ENCODE measurements at places on chromosomes 3 and 15.

- DNase-seq = no peak
These were observed 797 bp upstream of the THPO start for GRCh38 chr3:184378651-184379357.

DNA sequence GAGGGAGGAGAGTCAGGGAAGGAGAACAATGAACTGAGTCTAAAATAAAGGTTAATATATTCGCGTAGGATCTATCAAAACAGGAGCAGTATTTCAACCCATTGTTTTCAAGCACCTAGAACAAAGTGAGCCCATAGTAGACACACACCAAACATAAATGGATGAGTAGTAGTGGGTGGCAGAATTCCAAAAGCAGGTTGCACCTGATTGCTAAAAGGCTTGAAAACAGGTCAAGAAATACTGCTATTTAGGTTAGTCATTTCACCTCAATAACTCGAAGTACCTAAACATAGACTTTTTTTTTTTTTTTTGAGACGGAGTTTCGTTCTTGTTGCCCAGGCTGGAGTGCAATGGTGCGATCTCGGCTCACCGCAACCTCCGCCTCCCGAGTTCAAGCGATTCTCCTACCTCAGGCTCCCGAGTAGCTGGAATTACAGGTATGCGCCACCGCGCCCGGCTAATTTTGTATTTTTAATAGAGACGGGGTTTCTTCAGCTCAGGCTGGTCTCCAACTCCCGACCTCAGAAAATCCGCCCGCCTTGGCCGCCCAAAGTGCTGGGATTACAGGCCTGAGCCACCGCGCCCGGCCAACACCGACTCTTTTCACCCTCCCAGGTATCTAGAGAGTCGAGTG lies 855 bp upstream of the ABHD5 start:
- DNase-seq = no peak

- DNase-seq = no peak
These were observed 534.1 kb downstream of the TUSC7 start for GRCh38 chr3:117243657-117244056.

GRCh38 chr3:16377196-16377595 lies 112.2 kb downstream of the OXNAD1 start:
- no peak for DNase-seq

DNA sequence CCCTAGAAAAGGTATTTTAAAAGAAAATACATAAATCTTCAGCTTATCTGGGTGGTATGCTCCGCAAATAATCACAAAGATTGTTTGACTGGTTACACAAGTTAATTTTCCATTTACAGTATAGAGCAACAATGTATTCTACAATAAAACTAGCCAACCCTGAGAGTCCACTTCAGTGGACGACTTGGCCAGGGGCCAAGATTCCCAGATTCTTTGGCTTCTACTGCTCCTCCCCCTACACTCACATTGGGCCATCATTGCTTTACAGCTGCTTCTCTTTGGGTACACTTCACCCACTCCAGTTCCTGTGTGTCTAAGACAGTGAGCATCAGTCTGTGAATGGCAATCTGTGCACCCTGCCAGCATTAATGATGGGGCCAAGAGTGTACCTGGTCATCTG lies 17.2 kb upstream of the PRICKLE2 start:
- DNase-seq = no peak

DNA sequence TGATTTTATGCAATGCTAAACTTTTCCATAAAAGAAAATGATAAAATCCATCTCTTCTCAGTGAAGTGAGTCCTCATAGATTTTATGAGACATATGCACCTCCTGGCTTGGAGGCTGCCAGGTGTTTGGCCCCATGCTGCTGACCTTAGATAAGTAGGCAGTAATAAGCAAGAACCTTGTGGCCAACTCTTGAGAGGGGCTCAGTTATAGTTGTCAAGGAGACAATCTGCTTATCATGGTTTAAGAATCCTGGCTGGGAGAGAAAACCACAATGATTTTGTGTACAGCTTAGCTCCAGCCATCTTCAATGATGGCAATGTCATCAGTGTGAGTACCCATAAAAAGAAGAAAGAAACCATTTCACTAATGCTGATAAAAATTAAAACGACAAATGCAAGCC lies 252.1 kb downstream of the CPNE4 start:
- DNase-seq = no peak

DNA sequence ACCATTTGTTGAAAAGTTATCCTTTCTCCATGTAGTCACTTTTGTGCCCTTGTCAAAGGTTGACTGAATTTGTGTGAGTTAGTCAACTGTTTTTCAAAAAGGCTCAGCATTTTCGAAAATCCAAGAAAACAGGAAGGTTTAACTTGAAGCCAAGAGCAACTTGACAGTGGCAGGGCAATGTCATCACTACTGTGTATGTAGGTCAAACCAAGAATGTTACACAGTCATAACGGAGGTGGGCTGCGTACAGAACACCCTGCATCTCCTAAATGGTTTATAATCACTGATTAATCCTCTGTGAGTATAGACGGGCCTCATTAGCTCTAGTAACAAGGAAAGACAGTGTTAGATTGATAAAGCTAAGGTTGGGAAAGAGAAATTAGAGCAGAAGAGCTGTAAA lies 1064.9 kb downstream of the FHIT start:
- no peak for DNase-seq

GRCh38 chr15:39511916-39512260 lies 69.0 kb upstream of the THBS1 start:
- no peak for DNase-seq

GRCh38 chr3:69326855-69327300 lies 59.0 kb downstream of the FRMD4B start:
- DNase-seq = peak; percentile 49

DNA sequence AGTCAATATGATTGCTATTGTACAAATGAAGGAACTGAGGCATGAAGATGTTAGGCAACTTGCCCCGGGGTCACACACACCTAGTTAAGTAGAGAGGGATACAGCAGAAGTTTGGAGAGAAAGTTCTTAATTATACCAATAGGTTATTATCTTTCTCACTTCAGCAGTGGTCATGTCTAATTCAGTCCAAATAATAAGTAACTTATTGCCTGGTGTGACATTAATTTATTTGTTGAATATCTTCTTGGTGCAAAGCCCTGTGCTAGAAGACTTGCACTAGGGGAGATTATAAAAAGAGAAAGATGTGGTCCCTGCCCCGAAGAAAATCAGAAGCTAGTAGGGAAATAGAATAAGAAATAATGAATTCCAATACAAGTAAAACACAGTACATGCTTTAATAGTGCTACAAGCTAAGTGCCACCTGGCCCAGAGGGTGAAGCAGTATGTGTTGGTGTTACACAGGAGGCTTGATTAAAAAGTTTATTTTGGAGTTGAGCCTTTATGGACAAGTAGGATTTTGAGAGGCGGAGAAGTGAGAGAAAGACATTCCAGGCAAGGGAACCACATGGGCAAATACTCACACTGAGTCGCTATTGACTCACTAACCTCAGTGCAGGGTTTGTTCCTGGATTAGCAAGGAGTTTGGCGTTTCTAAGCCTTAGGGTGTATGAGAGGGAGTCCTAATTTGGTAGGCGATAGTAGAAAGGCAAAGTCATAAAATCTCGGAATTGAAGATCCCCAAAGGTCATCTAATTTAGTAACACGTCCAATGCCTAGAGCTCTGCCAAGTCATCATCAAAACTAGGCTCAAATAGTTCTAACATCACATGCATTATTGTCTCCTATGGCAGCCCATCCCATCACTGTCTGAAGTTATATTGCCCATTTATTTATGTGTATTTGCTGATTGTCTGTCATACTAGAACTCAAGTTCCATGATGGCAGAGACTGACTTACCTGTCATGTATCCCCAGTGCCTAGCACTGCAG lies 19.2 kb upstream of the GSK3B start:
- DNase-seq = no peak

DNA sequence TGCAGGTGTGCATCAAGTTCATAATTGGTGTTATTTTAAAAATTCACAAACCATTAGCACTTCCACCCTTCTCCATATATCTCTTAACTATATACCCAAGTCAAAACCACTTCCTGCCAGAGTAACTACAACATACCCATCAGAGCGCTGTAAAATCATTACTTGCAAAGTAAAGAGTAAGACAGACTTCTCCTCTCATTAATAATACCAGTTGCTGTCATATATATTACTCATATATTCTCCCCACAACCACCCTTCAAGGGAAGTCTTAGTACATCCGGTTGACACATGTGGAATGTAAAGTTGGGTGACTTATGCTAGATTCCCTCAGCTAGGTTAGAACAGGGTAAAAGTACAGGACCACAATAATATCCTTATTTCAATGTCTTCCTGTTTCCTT lies 5.6 kb downstream of the TERC start:
- DNase-seq = no peak

DNA sequence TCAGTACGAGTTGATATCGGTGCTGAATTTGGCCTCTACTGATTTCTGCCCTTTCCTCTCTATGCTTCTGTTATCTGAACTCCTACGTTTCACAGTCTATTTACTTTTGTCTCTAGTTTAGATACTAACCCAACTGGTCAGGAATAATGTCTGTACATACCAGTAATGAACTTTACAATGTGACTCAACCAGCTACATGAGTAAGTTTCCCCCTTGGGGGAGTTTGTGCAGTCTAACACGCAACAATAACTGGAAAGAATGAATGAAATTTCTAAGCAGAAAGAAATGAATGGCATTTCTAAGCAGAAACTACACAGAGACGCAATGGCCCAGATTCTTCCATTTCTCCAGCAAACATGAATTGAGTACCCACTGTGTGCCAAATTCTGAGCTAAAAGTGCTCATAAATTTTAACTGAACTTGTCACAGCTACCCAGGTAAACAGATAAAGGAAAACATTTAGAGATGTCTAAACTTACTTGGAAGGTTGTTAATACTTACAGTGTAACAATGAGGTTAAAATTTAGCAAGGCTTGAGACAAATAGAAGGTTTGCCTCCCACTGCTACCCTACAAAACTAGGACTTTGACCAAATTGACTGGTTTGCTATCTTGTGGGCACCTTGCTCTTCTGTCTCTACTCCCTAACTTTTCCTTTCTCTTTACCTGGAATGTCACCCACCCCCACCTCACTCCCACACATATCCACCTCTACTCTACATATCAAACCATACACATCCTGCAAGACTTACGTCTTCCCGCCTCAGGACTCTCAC lies 11.6 kb downstream of the UPK1B start:
- no peak for DNase-seq
